ENCODE measurements at places on chromosomes 11 and 22.
A peak's percentile ranks its signal among the peaks of the same experiment; 100 is the strongest.

- DNase-seq, result no peak
Measured at GRCh38 chr11:882596-882995, 28.0 kb downstream of the CHID1 start.

GRCh38 chr11:6481924-6482275, 599 bp downstream of the TIMM10B start:
- no peak for DNase-seq

DNA sequence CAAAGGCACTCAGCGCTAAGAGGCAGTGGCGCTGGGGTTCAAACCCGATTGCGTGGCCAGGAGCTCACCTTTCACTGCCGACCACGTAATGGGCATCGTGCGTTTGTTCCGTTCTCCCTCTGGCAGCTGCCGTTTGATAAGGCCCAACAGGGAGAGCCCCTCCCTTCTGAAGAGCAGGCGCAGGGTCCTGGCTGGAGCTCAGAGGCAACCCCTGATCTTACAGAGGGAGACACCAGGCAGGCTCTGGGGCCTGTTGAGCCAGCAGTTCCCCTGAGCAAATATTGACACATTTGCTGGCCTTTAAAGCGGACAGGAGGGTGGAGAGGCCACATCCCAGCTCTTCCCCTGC, 11.7 kb upstream of the C1QTNF6 start:
- no peak for DNase-seq

- DNase-seq, result no peak
Measured at GRCh38 chr11:99535819-99536218, 515.1 kb downstream of the CNTN5 start.

DNA sequence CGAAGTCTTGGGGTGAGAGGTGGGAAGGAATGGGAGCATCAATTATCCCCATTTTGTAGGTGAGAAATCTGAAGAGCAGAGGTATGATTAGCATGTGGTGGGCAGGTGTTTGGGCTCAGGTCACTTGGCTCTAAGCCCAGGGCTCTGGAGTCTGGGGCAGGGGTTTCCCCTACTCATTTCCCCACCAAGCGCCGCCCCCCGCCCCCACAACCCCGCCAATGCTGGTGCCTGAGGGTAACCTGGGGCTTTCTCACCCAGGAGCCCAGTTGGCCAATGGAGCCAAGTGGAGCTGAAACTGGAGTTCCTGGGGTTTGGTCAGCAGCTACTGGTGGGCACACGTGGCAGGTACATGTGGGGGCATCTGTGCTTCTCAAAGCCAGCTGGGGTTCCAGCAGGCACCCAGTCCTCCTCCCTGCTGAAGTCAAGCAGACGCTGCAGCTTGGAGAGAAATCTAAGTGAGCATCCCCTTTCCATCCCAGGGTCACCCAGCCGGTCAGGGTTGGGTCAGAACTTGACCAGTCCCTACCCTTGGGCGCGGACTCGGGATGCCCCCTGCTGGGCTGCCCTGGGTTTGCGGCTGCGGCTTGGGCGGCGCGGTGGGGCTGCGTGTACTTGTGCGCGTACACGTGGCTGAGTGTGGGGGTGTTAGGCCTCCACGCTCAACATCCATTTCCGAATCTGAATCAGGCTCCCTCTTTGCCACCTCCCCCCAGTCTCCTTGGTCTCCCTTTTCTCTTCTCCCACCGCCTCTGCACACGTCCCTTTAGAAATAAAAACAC, 1.7 kb upstream of the CHRM1 start:
- no peak for DNase-seq

DNA sequence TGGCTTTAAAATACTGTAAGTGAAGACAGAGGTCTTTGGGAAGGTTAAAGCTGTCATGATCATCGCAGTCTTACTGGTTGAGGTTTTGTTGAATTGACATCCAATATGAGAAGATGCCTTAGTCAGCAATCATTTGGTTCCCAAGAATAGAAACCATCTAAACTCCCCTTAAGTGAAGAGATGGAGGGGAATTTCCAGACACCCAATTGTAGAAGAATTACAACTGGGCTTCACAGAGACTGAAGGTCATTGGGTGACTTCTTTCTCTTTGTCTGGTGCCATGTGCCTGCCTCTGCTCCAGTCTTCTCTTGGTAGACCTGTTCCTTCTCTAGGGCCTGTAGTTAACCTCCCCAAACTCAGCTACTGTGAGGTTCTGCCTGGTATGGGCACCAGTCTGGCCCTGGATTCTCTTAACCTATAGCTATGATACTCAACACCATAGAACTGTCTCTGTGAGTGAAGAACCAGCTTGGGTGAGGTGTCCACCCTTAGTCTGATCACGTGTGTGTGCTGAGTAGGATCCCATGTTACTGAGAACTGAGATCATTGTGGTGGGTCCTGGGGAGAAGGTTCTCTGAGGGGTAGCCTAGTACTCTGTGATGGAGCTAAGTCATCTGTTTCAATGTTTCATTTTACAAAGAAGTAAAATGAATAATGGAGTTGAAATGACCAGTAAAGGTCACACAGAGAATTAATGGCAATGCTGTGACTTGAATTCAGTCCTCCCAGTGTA, 182.5 kb downstream of the CSNK2A3 start:
- DNase-seq, result no peak

DNA sequence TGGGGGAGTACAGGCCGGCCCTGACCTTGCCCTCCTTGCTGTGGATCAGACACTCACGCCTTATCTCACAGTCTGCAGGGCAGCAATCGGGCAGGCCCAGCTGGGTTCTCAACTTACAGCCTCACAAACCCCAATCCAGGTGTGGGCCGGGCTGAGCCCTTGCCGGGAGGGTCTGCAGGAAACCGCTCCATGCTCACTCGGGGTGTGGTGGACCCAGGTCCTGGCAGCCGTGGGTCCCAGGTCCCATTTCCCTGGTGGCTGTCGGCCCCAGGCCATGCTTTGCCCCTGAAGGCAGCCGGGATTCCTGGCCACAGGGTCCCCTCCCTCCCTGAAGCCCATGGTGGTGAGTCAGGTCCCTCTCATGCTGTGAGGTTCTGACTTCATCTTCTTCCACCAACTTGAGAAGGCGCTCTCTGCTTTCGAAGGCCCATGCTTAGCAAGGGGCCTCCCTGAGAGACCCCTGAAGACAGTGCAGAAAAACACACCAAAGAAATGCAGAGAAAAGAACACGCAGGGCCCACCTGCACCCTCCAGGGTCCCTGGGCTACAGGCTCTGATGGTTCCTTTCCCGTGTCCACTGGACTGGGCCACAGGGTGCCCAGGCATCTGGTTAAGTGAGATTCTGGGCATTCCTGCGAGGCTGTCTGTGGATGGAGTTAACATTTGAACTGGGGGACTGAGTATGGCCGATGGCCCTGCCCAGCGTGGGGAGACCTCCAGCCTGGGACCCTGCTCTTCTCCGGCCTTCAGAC, 588.2 kb downstream of the BRD1 start:
- DNase-seq, result no peak

GRCh38 chr11:56340289-56340688, 5.5 kb upstream of the OR8K1 start:
- no peak for DNase-seq

DNA sequence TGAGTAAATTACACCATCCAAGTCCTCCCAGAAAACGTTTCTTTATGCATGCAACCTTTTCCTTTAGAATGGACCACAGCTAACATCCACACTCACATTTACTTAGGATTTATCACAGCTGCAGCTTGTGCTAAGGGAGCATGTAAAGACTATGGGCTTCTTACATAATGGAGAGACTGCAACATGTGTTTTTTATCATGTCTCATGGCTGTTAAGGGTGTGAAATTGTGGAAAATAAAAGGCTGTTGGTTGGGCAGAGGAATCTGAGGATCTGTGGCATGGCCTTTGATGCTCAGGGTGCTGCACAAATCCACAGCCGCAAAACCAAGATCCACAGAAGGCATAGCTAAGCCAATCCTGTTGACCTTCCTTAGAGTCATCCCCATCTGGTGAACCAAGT, 112.0 kb upstream of the MTNR1B start:
- DNase-seq, result no peak

DNA sequence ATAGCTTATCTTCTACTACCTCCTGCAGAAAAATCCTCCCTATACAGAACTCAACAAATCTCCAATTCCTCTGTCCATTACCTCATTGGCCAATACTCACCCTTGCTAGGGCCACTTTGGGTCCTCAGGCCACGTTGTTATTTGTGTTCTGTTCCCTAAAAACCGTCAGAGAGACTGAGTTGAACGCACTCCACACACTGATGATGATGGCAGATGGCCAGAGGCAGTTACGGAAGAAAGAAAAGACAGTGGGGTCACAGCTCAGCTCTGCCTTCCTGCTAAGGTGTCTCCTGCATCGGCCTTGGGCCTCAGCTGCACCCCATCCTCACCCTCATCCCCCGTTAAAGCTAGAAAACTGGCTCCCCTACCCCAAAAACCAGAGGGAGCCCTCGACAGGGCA, 66.2 kb downstream of the MICAL3 start:
- DNase-seq, result no peak

DNA sequence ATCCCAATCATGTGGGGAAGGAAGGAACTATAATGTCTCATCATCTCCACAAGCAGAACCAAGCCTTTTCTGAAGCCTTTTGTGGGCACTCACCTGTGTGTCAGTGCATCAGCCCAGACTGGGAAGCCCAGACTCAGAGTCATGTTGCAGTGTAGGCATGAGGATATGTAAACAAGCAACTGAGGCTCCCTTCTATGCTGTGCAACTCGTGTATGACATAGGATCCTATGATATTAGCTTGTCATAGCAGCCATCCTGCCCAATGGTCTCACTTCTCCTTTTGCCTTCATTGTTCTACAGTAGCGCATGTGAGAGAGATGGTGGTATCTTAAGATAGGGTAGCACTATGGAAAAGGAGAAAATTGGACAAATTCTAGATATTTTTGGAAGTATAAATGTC, 103.4 kb upstream of the OLFML1 start:
- DNase-seq, result no peak

- peak; percentile 9 for DNase-seq
Measured at GRCh38 chr22:42277988-42278776, 7.7 kb upstream of the TCF20 start.

DNA sequence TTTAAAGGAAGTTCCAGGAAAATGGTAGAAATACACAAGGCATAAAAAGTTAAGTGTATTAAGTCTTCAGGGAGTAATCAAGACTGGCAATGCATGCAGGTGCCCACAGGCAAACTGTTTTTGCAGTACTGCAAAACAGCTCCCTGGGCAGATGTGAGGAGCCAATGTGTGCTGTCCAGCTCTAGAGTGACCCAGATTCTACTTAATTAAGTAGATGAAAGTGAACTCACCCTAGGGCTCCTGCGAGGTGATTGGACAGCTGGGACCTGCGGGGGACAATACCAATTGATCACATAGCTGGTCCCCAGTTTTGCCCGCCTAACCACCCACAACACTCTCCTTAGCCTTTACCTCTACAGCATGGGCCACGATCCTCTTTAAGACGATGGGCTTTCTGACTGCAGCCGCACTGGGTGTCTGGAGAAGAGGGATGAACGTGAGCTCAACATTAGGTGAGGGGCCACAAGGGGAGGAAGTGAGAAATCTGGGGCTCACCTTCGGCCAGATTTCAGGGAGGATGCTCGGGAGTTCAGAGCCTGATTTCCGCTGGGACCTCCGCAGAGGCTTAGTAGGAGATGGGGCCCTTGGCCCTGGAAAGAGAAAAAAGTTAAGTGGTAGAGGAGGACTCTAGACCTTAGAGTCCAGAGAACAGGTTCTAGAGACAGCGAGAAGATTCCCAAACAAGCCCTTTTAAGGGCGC, 556 bp downstream of the CDCA5 start:
- DNase-seq, result no peak

GRCh38 chr11:109264128-109264527, 157.9 kb upstream of the C11orf87 start:
- peak; percentile 7 for DNase-seq

GRCh38 chr11:11451501-11452005, 98.5 kb upstream of the CSNK2A3 start:
- peak; percentile 5 for DNase-seq

DNA sequence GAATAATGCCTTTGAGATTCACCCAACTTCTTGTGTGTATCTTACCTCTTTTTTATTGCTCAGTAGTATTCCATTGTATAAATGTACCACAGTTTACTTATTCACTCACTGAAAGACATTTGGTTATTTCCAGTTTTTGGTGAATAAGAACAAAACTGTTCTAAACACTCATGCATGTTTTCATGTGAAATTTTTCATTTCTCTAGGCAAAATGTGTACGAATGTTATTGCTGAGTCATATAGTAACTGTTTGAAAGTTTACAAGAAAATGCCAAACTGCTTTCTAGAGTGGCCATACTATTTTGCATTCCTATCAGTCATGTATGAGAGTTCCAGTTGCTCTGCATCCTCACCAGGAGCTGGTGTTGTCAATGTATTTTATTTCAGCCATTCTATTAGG, 8.8 kb upstream of the EMSY start:
- DNase-seq, result no peak

DNA sequence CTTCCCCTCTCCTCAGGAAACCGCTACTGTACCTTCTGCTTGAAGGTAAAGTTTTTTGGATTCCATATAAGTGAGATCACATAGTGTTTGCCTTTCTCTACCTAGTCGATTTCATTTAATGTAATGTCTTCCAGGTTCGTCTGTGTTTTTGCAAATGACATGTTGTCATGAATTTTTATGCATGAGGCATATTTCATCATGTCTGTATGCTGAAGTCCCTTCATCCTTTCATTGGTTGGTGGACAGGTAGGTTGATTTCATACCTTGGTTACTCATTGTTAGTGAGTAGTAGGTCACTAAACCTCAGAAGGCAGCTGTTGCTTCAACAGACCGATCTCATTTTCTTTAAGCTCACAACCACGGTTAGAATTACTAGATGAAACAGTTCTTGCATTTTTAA, 60.3 kb downstream of the LRRC74B start:
- no peak for DNase-seq

- DNase-seq, result no peak
Measured at GRCh38 chr11:1082346-1082727, 7.7 kb downstream of the MUC2 start.

- no peak for DNase-seq
Measured at GRCh38 chr11:211741-212140, 4.2 kb downstream of the RIC8A start.

DNA sequence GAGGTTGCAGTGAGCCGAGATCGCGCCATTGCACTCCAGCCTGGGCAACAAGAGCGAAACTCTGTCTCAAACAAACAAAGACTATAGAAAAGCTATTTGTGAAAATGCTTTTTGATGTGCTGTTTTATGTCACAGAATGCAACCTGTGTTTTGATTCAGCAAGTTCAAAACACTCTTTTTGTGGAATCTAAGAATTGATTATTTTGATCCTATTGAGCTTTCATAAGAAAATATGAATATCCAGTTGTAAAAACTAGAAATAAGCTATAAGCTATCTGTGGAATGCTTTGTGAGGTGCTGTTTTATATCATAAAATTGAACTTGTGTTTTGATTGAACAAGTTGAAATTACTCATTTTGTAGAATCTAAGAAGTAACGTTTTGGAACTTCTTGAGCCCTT, 110.7 kb upstream of the VPREB1 start:
- DNase-seq, result no peak

DNA sequence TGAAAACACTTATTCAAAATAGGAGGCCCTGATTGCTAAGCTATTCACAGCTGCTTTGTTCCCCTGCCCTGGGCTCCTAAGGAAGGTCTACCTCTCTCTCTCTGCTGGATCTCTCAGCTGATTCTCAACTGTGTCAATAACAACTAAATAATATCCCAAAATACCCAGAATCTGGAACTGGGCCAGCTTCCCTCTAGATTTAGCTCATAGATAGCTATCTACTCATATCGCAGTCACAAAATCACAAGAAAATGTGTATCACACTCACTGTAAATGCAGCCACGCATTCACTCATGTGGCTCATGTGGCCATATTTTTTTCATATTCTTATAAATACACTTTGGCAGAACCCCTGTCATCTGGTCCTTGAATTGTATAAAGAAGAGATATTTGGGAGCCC, 555.1 kb downstream of the OPCML start:
- no peak for DNase-seq

GRCh38 chr11:116576526-116576925, 196.3 kb downstream of the BUD13 start:
- peak; percentile 60 for DNase-seq

- DNase-seq, result no peak
Measured at GRCh38 chr22:49340406-49340805, 487.3 kb downstream of the BRD1 start.
